ENCODE measurements at places on chromosomes 2 and 18.

DNA sequence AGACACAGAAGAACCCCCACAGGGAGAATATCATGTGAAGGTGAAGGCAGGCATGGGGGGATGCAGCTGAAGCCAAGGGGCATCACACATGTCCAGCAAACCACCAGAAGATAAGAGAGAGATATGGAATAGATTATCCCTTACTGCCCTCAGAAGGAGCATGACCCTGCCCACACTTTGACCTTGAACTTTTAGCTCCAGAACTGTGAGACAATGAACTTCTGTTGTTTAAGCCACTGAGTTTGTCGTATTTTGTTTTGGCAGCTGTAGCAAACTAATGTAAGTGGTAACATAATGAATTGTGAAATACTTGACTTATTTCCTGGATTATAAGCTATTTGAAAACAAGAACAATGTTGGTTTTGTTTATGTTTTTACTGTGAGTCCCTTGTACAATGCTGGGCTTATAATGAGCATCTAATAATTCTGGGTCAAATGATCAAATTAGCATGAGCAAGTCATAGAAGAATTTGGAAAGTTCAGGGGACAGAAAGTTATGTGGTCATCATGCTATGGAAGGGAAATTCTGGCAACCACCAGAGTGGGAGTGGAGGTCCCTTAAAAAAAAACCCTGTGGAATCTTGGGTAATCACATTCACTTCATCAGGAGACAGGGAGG lies 541.0 kb upstream of the KLHL29 start:
- DNase-seq = no peak

DNA sequence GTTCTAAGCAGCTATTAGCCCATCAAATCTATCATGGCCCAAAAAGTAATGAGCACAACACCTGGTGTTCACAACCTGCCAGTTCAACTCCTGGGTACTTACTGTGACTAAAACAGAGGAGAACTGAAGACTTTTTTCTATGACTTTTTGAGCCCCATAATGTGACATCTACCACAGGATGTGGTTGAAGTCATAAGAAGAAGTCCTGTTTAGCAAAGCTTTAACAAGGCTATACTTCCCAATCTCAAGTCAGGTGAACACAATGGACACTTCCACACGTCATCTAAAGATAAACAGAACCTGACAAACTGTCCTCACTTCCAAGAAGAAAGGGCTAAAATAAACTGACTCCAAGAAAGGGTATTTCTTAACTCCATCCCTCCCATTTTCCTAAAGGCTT lies 138.8 kb downstream of the ATAD2B start:
- no peak for DNase-seq

- no peak for DNase-seq
These were observed 57.4 kb upstream of the PCBP1 start for GRCh38 chr2:70029814-70030409.

DNA sequence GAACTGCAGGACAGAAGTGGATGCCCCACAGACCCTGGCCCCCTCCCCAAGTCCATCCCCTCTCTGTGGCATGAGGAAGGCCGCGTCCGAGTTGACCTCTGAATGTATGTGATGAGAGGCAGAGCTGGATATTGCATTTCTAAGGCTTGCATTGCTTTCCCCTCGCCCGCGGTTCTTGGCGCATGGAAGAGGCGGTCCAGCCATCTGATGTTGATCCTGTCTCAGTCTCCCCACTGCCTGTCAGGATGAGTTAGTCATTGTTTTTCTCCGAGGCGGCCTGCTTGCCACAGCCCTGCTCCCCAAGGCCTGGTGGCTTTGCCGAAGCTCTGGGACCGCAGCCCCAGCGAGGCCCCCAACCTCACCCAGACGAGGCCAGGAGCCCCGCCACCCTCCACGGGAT lies 88.6 kb downstream of the SMAD7 start:
- DNase-seq = no peak

DNA sequence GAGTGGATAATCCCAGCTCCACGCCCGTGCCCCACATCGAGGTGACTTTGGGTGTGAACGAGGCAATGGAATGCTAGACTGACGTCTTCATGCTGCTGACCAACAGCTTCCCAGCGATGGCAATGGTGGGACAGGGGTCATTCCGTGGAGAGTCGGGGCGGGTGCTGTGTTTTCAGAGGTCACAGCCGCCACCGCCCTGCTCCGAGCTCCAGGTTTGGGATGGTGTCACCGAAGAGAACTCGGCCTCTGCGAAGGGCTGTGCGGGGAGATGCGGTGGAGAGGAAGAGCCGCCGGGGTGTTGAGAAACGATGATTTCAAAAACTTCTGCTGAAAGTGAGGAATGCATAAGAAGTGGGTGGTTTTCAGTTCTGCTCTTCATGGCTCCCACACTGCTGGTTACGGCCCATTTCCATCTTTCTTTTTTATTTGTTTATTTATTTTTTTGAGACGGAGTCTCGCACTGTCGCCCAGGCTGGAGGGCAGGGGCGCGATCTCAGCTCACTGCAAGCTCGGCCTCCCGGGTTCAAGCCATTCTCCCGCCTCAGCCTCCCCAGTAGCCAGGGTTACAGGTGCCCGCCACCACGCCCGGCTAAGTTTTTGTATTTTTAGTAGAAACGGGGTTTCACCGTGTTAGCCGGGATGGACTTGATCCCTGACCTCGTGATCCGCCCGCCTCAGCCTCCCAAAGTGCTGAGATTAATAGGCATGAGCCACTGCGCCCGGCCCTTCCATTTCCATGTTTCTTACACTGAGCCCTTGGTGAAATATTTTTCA lies 142.6 kb downstream of the RTP5 start:
- DNase-seq = no peak

- no peak for DNase-seq
These were observed 2.8 kb upstream of the KLHL14 start for GRCh38 chr18:32775628-32776027.

- DNase-seq = no peak
These were observed 209.7 kb upstream of the PXDN start for GRCh38 chr2:1954061-1954460.

GRCh38 chr2:179050755-179051154 lies 818 bp upstream of the CCDC141 start:
- no peak for DNase-seq

DNA sequence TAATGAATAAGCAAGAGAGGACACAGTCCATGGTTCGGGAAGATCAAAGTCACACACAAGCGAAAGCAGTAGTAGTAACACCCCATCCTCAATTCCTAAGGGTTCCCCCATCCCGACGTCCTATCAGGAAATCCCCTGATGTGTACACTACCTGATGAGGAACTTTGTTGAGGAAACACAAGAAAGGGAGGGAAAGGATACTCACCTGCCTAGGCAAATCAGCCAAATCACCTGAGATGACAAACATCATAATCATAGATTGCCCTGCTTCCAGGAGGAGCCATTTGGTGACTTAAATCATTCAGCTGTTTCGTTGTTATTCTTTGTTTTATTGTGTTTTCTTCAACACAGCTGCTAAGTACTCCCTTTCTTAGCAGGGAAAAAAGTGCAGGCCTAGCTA lies 55.5 kb upstream of the SPOPL start:
- DNase-seq = no peak

DNA sequence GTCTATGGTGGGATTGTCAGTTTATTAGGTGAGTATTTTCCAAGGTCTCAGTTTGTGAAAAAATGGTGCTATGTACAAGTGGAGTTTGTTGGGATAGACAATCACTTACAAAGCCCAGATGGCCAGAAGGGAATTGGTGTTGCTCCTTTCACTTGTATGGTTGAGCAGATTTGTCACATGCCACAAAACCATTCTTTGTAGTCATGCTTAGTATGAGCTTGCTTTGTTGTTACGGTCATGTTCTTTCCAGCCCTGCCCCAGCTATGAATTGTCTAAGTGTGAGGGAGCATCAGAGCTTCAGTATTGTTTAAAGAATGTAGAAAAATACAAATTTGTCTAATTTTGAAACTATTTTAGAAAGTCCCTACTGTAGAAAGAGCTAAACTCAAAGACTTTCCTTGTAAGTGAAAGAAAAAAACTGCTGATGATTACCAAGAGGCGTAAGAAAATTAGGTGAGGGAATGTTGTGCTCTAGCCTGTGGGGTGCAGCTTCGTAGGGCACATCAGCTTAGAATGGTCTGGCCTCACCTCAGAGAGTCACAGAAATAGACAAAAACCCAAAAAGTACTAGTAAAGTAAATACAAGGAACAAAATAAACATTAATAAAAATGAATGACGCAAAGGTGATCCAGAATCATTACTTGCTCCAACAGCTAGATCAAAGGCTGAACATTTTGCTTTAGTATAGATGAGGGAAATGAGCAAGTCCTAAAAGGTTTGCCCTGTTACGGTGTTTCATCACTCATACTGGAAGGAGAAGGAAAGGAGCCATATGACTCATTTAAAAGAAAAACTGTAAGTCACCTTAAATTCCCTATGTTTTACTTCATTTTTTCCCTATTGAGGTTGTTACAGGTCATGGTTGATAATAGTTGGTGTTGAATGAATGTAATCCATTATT lies 9.2 kb downstream of the TGIF1 start:
- no peak for DNase-seq

All from HTR-8/SVneo (cell line).